ENCODE measurements at places on chromosomes 7 and 10.

- DNase-seq, result no peak
Measured at GRCh38 chr10:58335306-58336005, 650 bp downstream of the UBE2D1 start.

DNA sequence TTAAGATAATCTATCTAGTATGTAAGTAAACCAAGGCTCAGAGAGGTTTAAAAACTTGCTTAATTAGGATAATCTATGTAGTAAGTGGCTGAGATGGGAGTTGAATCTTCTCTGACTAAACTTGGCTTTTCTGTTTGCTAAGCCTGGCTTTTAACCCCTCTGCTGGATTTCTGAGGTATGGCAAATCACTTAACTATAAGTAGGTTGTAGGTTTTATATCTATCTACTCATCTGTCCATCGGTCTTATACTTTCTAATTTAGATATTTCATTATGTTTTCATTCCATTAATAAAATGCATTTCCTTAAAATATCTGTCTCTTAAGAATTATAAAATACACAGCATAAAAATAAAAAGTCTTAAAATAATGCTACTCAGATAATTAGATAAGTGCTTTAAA, 59.4 kb downstream of the ST7 start:
- DNase-seq, result no peak

DNA sequence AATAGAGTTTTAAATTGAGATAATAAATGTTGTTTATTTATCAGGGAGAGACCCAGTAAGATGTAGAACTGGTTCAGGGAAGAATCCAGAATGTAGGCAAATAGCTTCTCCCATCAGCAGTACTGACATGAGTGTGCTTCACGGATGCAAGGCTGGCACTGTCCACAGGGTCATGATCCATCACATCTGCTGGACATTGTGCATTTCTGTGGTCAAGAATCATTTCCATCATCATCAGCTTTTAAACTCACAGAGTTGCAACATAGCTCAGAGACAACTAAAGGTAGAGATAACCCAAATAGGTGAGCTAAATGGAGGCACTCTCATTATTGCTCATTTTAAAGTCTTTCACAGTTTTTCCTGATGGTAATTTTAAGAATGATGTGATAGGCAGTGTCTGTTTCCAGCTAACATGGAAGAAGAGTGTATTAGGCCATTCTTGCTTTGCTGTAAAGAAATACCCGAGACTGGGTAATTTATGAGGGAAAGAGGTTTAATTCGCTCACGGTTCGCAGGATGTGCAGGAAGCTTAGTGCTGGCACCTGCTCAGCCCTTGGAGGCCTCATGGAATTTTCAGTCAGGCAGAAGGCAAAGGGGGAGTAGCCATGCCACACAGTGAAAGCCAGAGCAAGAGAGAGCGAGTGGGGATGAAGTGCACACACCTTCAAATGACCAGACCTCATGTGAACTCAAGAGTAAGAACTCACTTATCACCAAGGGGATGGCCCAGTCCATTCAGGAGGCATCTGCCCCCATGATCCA, 80.8 kb downstream of the INPP5A start:
- DNase-seq, result no peak

DNA sequence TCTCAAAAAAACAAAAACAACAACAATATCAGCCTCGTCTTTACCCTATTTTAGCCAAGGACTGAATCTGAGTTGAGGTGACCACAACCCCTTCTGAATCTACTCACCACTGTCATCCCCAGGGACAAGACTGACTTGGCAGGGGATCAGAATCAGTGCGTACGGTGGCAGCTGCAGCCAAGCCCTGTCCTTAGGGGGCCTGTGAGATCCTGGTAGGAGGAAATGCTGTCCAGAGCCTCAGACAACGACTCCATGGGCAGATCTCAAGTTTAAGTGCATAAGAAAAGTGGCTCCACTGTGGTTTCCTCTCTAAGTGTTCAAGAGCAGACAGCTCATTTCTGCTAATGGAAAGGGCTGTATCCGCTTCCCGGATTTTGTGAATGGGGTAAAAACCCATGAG, 22.4 kb upstream of the CYTH3 start:
- DNase-seq, result no peak

DNA sequence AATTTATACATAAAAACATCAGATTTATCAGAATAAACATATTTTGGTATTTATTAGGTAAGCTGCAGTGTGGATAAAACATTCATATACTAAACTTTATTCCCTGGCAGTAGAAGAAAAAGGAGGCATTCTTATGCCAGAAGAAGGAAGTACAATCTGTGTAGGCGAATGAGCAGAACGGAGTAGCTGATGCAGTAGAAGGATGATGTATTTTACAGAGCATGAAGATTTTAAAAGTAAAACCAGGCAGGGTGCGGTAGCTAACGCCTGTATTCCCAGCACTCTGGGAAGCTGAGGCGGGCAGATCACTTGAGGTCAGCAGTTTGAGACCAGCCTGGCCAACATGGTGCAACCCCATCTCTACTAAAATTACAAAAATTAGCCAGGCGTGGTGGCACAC, 294.9 kb upstream of the MKLN1 start:
- DNase-seq, result no peak

- DNase-seq, result no peak
Measured at GRCh38 chr10:67607472-67607871, 88.5 kb downstream of the CTNNA3 start.
